Stimulated activated CD4-positive, alpha-beta T cell treated with anti-CD3 and anti-CD28 coated beads, Interleukin-2, amount 100 ng/mL, for 48 hours (primary cell): ENCODE measurements at places on chromosomes 2 and 18.

DNA sequence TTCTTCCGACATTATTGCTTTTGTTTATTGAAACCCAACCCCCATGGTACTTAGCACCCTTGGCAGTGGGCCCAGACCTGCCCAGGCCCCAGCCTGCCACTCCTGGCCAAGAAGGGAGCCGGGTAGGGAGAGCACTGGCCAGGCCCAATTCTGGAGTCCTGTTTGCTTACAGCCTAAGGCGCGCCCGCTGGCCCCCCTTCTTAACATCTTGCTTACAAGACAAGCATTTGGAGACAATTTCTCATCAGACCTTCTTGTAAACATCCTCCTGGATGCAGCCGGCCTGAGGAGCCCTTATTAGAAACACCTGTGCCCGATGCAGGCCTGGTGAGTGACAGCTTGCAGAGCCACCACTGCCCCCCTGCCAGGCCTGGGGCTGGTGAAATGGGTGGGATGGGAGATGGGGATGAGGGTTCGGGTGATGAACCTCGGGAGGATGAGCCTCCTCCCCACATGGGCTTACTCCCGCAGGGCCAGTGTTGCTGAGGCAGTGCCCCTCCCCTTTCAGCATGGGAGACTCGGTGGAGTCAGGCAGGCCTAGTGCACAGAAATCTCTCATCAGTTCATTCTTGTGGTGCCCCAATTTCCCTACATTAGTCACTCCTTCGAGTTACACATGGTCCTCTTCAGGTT lies 217.5 kb downstream of the CYP26B1 start:
- no peak for DNase-seq

DNA sequence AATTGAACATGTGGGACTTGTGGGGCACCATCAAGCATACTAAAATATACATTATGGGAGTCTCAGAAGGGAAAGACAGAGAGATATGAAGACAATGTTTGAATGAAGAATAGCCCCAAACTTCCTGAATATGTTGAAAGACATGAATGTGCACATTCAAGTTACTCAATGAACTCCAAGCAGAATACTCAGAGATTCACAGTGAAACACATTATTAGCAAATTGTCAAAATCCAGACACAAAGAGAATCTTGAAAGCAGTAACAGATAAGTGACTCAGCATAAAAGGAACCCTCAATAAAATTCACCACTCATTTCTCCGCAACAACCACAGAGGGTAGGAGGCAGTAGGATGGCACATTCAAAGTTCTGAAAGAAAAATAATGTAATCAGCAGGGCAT lies 8.8 kb downstream of the C2orf92 start:
- DNase-seq, result no peak

DNA sequence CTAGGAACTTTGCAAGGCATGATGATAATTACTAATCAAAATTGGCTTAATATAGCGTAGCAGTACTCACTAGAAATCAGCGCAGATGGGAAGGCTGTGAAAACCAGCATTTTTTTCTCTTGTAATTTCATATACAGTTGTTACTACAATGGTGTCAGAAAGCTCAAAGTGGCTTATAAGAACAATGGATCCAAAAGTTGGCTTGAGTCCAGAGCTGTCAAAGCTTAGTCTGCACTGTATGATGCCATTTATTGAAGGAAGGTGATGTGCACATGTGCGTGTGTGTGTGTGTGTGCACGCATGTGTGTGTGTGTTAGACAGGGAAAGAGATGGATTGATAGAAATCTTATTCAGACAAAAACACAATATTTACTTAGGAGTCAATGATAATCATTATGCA lies 341.3 kb downstream of the TGIF1 start:
- no peak for DNase-seq

GRCh38 chr2:239193401-239193811 lies 207.4 kb downstream of the HDAC4 start:
- DNase-seq, result no peak

GRCh38 chr2:230794497-230794896 lies 70.2 kb upstream of the ITM2C start:
- no peak for DNase-seq

GRCh38 chr2:239590276-239590675 lies 189.5 kb upstream of the HDAC4 start:
- no peak for DNase-seq

DNA sequence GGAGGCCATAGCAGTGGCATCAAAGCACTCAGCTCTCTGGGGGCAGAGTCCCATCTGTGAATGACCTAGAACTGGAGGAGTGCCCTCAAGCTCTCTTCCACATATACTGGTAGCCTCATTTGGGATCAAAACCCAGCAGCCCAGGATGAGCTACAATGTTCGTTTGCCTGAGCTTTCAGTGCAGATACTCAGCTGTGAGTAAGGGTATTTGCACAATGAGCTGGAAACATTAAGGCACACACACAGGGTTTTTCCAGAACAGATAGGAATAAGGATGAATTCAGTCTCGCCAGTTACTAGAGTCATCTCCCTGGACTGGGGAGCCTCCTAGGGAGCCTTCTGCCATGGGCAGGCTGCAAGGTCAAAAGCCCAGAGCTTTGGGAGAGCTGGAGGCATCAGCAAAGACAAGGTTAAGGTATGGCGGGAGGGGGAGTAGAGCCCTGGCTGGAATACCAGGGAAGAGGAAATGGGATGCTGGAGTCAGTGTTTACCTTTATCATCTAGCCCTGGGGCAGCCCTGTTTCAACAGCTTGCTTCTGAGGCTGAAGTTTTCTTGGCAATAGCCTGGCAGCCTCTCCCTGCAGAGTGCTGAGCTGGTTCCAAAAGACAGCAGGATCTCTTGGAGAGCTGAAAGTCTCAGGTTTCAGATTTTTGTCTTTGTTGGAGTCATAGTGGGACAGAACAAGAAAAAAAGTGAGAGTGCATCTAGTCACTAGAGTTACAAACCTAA lies 187.7 kb downstream of the LOXHD1 start:
- DNase-seq, result no peak

DNA sequence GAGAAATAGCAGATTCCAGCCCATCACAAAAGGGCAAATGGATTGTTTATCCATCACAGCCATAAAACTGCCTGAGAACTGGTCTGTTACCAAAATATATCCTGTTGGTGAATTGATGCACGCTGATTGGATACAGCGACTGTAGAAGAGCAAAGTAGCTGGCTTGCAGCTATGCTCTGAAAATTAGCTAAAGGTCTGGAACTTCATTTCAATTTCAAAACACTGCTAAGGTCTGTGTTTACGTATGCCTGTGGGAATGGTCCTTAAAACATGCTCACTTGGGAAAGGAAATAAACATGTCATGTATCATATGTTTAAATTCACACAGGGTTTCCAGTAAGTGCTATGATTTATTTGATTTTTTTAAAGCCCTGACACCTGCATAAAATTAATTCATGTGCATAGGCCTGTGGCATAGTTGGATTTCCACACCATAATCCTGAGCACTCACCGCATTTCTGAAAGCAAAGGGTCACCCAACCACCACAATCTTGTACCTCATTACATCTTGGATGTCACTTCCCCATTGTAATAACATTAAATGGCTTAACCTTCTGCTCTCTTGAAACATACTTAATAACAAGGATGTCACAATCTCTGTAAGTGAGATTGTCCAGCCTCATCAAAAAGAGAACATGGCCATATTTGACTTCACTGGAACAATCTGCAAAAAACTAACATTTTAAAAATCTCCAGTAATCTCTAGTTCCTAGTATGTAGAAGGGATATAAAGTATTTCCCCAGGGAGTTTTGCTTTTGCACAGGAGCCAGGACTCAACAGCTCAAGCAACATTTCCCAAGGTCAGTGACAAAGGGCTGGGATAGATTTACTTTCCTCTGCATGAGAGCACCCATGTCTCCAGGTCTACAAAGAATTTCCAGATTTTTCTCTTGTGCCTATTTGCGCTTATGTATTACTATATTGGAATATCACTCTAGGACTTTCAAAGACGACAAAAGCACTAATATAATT lies 109.8 kb downstream of the FARSB start:
- no peak for DNase-seq

DNA sequence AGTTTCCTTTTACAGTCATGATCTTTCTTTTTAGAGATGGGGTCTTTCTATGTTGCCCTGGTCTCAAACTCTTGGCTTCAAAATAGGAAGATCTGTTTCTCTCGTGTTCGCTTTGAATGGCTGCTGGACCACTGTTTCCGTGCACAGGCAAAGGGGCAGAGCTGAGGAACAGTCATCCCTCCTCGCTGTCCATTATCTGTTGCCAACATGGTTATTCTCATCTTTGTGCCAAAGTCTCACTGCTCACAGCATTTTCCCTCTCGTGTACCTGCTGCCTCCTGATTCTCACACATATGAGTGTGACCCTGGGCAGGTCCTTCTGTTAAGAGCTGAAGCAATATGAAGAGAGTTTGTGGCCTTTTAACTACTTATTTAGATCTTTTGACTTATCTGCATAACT lies 28.0 kb upstream of the CCNYL1 start:
- DNase-seq, result no peak

- no peak for DNase-seq
Measured at GRCh38 chr2:212711856-212712255, 173.3 kb upstream of the ERBB4 start.

- no peak for DNase-seq
Measured at GRCh38 chr2:12604341-12604740, 112.4 kb upstream of the TRIB2 start.

- no peak for DNase-seq
Measured at GRCh38 chr2:148675708-148676107, 31.2 kb downstream of the EPC2 start.

GRCh38 chr2:47601568-47601967 lies 181.4 kb upstream of the MSH6 start:
- DNase-seq, result no peak

GRCh38 chr2:181106789-181107627 lies 126.6 kb downstream of the UBE2E3 start:
- no peak for DNase-seq

GRCh38 chr18:21865043-21865442 lies 124.5 kb downstream of the MIB1 start:
- DNase-seq, result no peak

DNA sequence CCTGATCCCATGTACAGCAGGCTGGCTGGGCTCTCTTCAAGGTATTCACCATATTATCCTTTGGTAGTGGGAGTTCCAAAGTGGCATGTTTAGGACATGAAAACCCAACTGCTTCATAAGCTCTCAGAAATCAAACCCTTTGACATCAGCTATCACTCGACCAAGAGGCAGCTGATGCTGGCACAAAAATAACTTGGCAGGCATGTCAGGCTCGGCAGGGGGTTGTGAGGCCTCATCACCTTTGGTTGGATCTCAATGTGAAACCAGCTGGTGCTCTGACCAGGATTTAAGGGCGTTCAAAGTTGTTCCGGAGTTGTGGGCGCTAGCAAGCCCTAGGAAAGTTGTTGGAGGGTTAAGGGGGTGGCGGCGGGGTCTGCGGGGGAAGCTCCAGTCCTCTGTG lies 171.9 kb downstream of the FHOD3 start:
- DNase-seq, result no peak

- DNase-seq, result no peak
Measured at GRCh38 chr18:79485788-79486355, 90.1 kb downstream of the NFATC1 start.

DNA sequence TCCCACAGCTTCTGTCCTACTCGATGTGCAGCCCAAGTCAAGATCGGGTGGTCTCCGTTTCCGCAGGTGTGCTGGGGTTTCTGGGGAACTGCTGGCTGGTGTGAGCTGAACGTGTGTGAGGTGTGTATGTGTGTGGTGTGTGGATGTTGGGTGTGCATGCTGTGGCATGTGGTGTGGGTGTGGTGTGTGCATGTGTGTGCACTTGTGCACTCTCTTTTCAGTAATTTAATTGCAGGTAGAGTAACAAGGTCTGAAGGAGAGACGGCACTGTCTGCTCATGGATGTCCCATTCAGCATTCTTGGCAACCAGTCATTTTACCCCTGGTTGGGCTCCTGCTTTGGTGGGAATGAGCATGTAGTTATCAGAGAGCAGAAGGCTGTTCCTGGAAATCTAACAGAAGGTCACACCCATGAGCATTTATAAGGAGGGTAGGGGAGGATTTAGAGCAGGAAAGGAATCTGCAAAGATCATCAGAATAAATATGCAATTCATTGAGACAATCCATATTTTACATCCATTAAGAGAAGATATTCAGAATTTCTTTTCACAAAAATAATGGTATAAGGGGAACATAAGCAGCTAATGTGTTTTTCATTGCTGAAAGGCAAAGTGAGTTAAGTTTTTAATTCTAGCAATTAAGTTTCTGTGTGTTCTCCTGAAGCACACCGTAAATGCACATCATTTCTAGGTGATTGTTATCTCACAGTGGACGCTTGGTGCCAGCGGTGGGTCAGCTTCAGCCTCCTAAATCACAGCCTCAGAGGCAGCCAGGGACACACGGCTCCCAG lies 60.7 kb downstream of the ADI1 start:
- no peak for DNase-seq

GRCh38 chr2:102010902-102011301 lies 19.1 kb downstream of the IL1R2 start:
- DNase-seq, result no peak

GRCh38 chr2:8677646-8678592 lies 3.9 kb upstream of the ID2 start:
- DNase-seq, result no peak

GRCh38 chr2:74458938-74459363 lies 713 bp downstream of the WBP1 start:
- DNase-seq, result no peak

- no peak for DNase-seq
Measured at GRCh38 chr2:127619203-127619590, 26.8 kb upstream of the GPR17 start.

DNA sequence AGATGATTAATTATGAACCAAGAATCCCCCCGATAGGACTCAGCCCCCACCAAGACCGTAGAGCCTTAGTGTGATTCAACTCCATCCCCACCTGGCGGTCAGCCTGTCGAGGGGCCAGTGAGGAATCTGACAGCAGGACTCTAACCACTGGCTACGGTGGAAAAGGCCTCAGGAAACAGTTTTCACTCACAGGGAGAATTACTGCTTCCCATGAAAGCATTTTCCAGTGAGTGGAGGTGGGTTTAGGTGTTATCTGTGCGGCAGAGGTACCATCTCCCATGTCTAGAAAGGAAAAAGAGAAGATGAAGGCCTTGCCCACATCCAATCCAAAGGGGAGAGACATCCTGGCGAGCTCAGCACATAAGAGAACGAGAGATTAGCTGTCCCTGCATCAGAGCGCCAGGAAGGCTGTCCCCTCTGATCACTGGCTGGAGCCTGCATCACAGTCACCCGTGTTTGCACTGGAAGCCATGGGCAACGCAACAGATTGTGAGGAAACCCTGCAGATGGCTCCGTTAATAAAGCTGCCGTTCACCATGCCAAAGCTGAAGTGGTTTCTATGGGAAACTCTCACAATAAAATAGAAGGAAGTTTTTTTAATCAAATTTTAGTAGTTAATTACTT lies 22.3 kb downstream of the COX7A2L start:
- no peak for DNase-seq

DNA sequence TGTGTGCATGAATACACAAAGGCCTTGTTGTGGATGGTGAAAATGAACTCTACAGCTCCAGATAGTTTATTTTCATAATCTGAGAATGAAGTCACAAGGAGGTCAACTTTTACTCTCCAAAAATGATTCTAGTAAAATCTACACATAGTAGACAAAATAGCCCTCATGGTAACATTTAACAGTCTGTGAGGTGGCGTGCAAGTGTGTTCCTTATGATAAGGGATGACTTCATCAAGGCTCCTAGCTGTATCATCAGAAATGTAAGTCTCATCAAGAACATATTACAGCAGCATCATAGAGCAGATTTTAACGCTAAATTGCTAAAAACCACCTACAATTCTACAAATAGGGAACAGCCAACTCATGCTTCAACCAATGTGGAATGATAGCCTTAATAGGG lies 72.3 kb upstream of the RIOK3 start:
- DNase-seq, result no peak

- no peak for DNase-seq
Measured at GRCh38 chr2:109542384-109542783, 71.4 kb downstream of the SEPTIN10 start.

- no peak for DNase-seq
Measured at GRCh38 chr18:2569338-2570207, 1.7 kb downstream of the METTL4 start.
